Stimulated activated CD8-positive, alpha-beta memory T cell treated with anti-CD3 and anti-CD28 coated beads, Interleukin-7, amount 100 ng/mL, for 48 hours (primary cell): ENCODE measurements at places on chromosomes 11 and 22.

- DNase-seq, result peak; percentile 90
Measured at GRCh38 chr11:68839054-68839865, 2.5 kb downstream of the CPT1A start.

- no peak for DNase-seq
Measured at GRCh38 chr11:74268456-74268855, 43.0 kb downstream of the P4HA3 start.

DNA sequence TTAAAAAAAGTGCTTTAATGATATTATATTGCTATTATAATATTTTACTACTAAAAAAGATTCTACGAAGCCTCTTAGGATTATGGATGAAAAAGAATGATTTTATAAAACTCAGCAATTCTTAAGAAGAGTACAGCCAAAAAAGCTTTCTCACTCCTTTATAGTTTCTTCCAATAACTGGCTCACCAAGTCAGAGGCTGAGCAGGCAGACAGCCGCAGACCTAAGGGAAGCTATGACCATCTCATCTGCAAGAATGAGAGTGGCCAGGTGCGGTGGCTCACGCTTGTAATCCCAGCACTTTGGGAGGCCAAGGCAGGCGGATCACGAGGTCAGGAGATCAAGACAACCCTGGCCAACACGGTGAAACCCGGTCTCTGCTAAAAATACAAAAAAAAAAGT lies 12.7 kb upstream of the EMID1 start:
- no peak for DNase-seq

- DNase-seq, result no peak
Measured at GRCh38 chr11:59380263-59381059, 21.8 kb downstream of the OR5AN1 start.

GRCh38 chr11:85377901-85378300 lies 249.2 kb downstream of the DLG2 start:
- no peak for DNase-seq

GRCh38 chr11:117929916-117930570 lies 841 bp upstream of the TMPRSS13 start:
- DNase-seq, result no peak

DNA sequence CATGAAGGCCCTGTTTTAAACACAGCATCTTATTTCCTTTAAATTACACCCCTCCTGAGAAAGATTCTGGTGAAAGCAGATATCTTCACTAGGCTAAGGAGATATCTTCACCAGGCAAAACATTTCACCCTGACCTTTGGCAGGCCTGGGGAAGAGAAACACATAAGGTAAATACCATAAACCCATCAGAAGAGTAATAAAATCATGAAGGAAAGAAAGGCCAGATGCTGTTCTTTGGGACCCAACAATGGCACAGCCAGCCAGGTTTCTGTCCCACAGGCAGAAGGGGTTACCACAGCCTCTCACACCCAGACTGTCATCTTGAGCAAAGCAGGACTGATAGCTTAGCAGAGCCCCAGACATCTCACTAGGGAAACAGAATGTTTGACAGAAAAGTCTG lies 125.4 kb downstream of the CCDC34 start:
- DNase-seq, result no peak

GRCh38 chr22:26743149-26743548 lies 85.8 kb downstream of the MIAT start:
- DNase-seq, result no peak

GRCh38 chr11:30504468-30504867 lies 81.7 kb downstream of the MPPED2 start:
- DNase-seq, result no peak

DNA sequence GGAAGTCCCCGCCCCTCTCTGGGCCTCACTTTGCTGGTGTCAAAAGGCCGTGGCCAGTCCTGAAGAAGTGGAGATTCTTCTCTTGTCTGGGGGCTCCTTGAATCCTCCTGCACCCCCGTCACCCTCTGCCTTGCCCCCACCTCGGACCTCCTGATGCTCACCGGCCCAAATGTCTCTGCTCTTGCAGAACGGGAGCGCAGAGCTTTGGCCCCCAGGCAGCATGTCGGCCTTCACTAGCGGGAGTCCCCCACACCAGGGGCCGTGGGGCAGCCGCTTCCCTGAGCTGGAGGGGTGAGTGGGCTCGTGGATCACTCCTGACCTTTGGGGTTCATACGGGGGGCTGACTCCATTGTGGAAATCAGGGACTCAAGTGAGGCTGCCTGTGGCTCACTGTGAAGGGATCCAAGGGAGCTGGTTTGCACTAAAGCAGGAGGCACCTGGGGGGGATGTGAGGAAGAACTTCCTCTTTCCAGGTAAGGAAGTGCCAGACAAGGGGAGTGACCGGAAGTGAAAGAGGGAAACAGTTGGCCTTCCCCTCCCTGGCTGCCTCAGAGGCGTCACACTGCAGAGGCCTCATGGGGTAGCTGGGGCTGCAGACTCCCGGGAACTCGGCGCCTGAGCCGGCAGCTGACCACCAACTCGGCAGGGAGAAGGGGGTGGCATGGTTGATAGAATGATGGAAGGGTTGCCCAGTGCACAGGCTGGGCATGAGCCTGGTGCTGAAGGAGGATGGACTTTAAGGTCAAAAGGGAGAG lies 23.1 kb downstream of the CSF2RB start:
- DNase-seq, result no peak

- DNase-seq, result no peak
Measured at GRCh38 chr22:33519071-33519973, 401.0 kb downstream of the LARGE1 start.

DNA sequence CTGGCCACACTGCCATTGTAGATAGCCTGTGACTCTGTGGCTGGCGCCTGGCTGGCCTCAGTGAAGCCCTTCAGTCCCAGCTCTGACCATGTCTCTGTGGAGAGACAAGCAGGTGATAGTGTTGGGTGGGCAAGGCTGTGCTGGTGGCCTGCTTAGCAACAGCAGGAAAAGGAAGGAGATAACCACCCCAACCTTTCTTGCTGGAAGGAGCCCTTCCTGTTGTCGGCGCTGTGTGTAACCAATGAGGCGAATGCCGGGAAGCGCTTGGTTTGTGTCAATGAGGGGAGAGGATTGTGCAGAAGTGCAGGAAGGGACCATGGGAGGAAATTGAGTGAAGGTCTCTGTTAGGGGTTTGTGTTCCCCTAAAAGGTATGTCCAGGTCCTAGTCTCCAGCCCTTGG lies 27.3 kb downstream of the PARVB start:
- DNase-seq, result no peak

- no peak for DNase-seq
Measured at GRCh38 chr22:35705141-35705540, 12.5 kb upstream of the APOL5 start.

DNA sequence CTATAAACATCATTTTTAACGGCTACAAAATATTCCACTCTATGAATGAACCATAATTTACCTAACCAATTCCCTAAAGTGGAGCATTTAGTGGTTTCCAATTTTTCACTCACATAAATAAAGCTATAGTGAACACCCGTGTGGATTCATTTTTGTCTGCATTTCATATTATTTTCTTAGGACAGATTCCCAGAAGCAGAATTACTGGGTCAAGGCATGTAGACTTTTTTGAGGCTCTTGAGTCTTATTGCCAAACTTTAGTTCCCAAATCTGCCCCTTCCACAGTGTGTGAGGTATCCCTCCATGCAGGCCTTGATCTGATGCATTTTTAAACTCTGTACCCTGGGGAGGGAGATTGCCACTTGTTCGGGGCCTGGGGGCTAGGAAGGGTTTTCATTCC lies 198.2 kb downstream of the TENM4 start:
- no peak for DNase-seq

GRCh38 chr11:82960779-82961143 lies 59.2 kb downstream of the DDIAS start:
- DNase-seq, result no peak

DNA sequence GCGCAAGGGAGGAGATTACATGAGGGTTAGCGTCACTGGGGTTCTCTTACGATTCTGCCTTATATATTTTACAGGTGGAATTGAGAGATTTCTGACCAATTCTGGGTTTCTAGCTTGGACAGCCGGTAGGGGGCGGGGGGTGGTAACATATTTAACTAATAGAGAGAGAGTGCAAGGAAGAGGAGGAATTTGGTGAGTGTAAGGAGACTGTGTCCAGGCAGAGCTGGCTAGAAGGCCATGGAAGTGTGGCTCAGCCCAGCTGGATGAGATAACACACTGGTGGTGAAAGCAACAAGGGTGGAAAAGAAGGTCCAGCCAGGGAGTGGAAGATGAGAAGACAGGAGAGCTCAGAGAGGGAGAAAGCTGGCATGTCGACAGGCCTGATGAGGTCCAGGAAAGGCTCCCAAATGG lies 56.5 kb downstream of the ST3GAL4 start:
- DNase-seq, result no peak

GRCh38 chr11:128956401-128957201 lies 13.9 kb upstream of the TP53AIP1 start:
- no peak for DNase-seq

DNA sequence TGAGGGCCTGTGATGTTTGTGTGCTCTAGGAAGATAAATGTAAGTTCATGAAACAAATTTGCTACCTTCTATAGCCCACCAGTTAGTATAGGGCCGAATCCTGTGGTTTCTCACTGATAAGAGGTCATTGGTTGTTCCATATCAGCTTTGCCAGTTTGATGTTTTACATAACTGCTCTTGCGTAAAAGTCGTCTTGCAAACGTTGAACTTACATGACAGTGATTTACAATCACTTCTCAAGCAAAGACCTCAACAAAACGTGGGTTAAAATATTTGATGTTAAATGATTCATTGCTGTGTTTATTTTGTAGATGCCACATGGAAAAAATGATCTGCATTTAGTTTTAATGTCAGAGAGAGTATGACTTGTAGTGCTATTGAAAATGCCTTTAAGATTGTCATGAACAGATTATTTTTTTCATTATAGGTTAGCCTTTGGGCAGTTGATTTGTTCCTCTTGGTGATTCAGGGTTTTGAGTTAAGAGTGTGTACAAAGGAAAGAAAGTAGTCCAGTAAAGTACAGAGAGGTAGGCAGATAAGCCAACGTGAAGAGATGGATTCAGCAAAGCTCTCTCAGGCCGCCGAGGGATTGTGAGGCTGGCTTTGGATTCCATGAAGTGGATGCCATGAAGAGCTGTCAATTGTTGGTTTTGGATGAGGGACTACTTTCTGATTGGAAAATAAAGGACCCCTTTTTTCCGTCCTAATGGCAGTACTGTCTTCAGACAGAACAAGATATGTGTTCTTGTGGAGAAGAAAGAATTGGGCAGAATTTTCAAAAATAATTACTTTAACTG lies 2.6 kb downstream of the EWSR1 start:
- DNase-seq, result no peak

- DNase-seq, result no peak
Measured at GRCh38 chr22:49211176-49211575, 616.5 kb downstream of the BRD1 start.

GRCh38 chr11:40183073-40184064 lies 1276.1 kb downstream of the LRRC4C start:
- DNase-seq, result no peak

DNA sequence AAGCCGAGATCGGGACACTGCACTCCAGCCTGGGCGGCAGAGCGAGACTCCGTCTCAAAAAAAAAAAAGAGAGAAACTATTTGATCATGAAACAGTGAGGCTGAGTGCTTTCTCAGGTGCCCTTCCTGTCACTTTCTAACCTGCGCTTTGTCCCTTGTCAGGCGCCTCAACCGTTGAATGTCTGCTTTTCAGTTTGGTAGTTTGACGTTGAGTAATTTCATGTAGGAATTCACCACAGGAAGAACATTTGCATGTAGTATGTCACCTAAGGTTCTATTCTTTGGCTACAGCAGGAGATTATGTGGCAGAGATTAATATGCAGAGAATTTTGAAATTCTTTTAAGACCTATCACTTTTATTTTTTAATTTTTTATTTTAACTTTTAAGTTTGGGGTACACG lies 57.2 kb downstream of the PPFIA1 start:
- DNase-seq, result no peak

DNA sequence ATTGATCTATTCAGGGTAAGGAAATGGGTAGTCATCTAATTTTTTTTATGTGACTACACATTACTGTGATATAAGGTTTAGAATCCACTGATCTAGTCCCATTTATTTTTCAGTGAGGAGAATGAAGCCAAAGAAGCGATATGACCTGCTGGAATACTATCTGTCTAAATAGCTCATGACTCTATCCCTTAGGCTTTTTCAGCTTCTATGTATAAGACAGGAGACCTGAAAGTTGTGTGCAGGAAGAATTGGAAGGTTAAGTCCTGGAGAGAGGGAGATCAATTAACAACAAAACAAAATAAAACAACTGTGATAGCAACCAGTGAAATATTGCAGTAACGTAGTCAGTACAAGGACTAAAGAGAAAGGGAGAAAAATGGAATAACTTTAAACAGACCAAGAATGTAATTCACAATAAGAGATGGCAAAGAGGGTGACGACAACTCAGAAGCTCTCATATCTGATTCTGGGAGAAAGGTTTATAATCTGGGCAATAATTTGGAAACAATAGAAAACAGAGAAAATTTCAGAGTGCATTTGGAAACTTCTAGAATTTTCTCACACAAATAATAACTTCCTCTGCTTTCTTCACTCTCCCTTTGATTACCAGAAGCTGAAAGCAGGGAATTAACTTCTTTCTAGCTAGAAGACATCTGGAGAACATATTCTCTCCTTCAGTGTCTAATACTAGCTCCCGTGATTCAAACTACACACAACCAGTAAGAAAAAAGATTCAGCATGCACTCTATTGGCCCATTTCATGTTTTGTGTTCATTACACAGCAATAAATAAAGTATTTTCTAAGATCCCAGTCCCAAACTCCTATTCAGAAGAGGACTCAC lies 19.2 kb upstream of the CASP12 start:
- no peak for DNase-seq

DNA sequence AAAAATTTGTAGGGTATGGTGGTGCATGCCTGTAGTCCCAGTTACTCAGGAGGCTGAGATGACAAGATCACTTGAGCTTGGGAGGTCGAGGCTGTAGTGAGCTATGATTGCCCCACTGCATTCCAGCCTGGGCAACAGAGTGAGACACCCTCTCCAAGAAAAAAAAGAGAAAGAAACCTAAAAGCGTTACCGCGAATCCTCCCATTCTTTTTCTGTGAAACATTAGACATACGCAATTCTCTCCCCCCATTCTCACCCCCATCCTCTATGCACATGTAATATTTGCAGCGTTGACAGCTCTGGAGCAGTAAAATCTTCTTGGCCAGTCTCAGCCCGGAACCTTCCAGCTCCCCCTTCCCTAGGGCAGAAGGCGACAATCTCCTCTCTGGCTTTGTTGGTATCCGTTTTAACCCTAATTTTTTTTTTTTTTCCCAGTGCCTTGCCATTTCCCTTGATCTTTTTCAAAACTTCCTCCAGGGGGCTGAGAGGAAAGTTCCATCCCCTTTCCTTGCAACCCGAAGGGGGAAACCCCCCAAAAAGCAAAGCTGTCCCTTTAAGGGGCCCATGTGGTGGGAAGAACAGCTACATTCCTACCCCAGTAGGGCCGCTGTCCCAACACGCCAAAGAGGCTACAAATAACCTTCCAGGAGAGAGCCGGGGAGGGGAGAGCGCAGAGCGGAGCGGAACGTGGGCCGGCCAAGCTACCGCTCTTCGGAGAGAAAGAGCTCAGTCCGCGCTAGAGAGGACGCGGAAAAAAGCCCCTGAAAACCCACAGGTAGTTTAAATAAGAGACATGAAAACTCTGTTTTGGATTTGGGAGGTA lies 1.9 kb downstream of the LRP4 start:
- no peak for DNase-seq
